ENCODE measurements at places on chromosomes 2 and 18.

GRCh38 chr2:161708350-161708975 is 84.2 kb downstream of the SLC4A10 start:
- DNase-seq: no peak

DNA sequence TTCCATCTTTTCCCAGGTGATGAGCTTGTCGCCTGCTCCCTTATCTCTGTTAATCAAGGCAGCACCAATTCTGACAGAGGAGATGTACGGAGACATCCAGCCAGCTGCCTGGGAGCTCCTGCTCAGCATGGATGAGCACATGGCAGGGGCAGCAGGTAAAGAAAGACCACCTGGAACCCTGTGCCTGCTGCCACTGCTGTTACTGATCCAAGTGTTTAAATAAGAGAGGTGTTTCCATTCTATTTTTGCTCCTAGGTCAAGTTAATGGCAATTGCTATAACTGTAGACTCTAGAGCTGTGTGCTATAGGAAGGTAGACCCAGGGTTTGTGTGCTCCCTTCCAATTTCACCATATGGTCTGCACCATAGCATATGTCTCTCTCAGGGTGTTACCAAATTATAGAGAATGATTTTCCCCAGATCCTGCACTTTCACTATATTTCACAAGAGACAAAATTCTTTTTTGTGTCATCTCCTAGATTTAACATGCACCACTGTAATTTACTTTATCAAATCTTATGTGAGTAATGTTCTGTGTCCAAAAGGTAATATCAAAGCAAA is 88.6 kb upstream of the RPE start:
- no peak for DNase-seq

DNA sequence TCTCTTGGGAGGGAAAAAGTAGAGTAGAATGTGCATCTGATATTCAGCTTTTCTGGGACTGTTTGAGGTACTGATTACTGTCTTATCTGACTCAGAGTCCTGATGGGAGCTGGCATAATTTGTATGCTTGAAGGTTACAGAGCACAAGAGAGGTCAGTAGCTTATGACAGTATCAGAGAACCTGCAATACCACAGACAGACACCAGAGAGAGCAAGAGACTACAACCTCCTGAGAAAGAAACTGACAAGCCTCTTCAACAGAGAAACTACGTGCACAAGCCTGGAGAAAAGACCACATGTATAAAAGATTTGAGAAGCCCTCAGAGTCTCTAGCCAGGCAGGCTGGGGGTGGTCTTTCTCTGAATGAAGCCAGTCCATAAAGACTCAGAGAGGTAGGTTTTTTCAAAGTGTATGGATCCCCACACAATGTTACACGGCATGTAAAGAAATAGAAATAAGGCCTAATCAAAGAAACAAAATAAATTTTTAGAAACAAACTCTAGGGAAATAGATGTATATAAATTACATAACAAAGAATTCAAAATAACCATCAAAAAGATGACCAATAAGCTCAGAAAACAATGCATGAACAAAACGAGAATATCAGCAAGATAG is 568.3 kb downstream of the LRRTM4 start:
- DNase-seq: no peak

GRCh38 chr2:176098366-176099158 is 1.0 kb upstream of the HOXD12 start:
- DNase-seq: no peak

DNA sequence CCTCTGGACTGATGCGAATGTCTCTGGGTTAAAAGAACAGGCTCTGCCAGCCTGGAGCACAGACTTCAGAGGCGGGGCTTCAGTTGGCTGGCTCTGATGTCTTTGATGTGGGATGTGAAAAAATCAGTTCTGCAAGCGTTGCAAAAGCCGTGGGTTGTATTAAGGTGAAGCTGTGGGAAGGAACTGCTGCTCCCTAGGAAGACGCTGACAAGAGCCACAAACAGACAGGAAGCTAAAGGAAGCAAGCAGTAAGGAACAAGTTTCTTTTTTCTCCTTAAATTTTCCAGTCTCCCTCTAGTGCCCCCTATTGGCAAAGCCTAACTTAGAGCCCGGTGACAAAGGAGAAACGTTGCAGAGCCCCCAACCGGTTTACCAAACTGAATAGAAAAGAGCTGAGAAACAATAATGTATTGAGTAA is 239.0 kb downstream of the CCDC178 start:
- no peak for DNase-seq

DNA sequence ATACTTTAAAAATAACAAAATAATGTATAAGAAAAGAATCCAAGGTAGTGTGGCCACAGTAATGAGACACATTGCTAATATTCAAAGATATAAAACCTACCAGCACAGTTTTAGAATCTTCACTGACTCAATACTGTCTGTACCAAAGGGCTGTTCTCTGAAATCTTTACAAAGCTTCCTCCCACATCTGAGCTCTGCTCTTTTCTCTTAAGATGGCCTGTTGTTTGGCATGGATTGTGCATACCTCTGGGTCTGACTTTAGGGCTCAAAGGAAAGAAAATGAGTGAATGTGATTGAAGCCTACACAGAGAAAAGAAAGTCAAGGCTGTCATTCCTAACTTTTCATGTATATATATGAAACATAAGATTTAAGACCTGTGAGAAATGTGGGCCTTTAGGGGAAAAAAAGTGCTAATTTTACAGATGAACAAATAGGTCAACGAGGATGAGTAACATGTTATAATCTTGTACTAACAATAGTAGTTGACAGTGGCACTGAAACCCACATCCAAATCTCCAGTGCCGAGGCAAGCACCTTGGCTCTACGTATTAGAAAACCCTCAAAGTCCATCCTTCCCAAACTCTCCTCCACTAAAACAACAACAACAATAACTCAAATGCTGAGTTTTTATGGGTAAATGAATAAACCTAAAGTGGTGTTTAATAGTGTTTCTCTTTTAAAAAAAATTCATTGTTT is 114.2 kb downstream of the ZNF521 start:
- DNase-seq: no peak

- DNase-seq: no peak
Observed at GRCh38 chr2:173226899-173227698, 127.6 kb upstream of the CDCA7 start.

DNA sequence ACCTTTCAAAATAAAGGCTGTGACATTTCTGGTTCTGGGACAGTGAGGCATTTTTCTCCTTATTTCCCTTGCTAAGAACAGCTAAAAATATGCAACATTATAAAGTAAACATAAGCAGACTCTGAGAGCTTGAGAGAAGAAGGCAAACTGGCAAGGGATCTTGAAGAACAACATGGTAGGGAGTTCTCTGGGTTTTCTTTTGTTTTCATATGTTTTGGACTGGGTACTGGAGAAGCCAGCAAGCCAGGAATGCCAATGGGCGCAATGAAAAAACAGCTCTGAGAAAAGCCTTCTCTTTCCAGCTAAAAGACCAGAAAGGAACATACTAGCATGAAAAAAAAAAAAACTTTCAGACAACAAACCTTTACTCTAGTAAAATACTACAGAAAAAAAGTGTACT is 351.4 kb upstream of the HS6ST1 start:
- no peak for DNase-seq

DNA sequence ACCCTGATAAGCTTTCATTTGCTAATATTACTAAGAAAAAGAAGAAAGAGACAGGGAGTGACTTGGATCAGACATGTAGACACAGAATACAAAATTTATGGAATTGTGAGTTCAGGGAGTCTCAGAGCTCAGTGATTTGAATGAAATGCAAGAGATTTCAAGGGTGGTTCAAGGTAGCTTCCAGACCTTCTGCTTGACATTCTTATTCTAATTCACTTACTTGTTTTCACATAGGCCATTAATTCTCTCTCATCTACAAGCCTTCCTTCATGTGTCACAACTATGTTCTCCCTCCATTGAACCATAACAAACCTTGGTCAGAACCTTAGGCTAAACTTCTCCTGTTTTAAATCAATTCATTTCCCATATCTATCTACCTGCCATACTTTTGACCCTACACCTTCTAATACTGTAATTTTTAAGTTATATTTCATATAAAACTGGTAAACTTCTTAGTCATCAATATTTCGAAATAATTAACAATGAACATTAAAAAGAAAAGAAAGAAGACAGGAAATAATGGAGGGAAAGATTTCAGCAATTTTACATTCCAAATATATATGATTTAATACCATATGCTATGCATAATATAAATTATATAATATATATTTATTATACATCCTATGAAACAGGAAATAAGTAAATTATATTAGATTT is 139.2 kb upstream of the PDE1A start:
- no peak for DNase-seq

DNA sequence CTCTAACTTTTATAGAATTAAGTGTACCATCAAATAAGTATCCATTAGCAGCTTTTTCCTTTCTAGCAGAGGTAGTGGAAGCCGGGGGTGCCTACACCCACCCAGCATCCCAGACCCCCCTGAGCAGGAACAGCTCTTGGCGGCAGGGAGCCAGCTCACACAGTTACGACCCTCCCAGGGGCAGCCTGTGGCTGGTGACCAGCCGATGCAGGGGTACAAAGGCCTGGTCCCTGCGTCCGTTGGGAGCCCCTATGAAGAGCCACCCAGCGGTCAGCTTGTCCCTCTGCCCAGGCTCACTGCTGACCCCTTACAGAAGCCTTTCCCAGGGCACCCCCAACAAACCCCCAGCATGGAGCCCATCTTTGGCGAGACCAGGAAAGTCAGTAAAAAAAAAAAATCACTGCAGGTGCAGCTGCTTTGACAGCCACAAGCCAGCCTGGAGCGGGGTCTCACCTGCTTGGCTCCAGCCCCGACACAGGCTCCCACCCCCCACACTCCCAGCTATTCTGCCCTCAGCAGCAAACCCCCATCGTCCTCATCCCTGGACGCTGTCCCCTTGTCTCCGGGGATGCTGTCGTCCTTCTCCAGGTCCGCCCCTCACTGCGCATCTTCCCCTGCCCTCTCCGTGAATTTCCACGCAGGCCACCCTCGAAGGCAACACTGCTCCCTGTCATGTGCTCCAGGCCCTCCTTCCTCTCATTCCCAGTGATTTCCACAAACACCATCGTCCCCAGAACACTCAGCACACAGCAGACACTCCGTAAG is 43.1 kb downstream of the GPC1 start:
- DNase-seq: peak; percentile 50

- DNase-seq: no peak
Observed at GRCh38 chr2:113854208-113854607, 35.7 kb upstream of the ACTR3 start.

GRCh38 chr2:174023591-174024523 is 58.7 kb upstream of the SP3 start:
- DNase-seq: no peak

GRCh38 chr2:226661789-226662545 is 137.7 kb downstream of the IRS1 start:
- no peak for DNase-seq

GRCh38 chr18:25351280-25351775 is 638 bp downstream of the ZNF521 start:
- no peak for DNase-seq

GRCh38 chr18:3449512-3450011 is 410 bp upstream of the TGIF1 start:
- no peak for DNase-seq

- DNase-seq: no peak
Observed at GRCh38 chr2:241461693-241462677, 46.4 kb downstream of the STK25 start.
